ENCODE measurements at places on chromosomes 7 and 10.
A peak's percentile ranks its signal among the peaks of the same experiment; 100 is the strongest.

DNA sequence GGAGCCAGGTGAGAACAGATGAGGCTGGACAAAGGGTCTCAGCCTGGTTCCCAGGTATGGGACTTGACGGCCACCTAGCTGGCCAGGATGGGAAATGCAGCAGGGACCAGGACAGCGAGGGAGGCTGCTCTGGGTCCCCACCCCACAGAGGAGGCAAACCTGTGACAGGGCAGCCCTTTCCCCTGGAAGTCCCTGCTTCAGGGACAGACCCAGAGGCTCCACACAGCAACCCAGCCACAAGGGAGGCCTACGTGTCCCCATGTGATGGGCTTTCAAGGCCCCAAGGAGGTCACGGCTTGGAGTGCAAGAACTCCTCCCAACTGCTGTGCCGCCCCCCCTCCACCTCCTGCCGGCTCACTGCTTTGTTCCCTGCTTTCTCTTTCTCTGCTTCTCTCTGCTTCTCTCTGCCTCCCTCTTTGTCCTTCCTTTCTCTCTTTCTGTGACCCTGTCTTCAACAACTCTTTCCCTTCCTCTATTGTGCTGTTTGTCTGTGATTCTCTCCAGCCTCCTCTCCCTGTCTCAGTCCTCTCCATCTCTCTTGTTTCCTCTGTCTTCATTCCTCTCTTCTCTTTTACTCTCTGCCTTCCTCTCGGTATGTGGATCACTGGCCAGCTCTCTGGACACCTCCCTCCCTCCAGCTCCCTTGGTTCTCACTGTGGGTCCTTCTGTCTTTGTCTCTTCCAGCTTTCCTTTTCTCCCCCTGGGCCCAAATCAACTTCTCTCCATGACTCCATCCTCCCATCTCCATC is 9.6 kb upstream of the EIF5AL1 start:
- no peak for DNase-seq

DNA sequence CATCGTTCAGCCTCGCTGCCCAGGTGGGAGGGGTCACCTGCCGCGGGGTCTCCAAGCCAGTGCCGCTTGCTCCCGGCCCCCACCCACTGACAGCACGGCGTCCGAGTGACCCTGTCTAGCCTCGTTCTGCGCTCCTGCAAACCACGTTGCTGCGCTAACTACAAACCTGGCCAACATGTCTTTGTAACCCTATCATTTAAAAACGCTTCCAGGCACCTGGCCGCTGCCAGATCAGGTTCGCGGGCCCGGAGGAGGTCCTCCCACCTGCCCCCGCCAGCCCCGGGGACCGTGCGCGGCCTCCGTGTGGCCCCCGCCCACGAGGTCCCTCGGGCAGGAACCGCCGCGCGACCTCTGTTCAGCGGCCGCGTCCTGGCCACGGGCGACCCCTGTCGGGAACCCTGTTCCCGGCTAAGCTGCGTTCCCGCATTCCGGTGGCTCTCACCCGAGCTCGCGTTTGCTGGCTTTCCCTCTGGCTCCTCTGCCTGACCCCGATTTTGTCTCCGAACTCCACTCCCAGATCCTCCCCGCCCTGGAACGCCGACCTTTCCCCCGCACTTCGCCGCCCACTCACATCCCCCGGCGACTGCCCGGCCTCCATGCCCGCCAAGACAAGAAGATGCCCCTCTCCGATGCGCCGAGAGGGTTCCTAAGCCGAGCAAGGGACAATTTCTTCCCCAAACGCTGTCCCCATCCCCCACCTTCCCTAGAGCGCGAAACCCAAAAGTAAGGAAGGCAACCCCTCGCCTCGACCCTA is 2.4 kb downstream of the SFMBT2 start:
- DNase-seq: peak; percentile 38

DNA sequence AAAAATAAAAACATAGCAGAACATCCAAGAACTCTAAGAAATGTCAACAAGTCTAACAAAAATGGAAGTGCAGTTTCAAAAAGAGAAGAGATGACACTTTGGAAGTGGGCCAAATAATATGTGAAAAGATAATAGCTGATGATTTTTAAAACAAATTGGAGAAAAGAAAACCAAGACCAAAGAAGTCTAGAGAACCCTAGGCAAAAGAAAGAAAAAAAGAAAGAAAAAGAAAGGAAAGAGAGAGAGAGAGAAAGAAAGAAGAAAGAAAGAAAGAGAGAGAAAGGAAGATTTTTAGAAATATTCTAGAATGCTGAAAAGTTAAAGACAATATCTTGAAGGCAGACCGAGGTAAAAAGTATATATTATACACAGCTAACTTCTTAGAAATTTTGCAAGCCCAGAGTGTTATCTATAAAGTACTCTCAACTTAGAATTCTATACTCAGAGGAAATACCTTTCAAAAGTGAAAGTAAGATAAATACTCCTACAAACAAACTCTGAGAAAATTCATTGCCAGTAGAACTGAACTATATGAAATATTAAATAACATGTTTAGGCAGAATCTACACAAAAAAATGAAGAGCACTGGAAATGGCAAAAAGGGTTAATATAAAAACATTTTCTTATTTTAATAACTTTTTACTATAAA is 138.7 kb upstream of the SMIM30 start:
- DNase-seq: no peak

DNA sequence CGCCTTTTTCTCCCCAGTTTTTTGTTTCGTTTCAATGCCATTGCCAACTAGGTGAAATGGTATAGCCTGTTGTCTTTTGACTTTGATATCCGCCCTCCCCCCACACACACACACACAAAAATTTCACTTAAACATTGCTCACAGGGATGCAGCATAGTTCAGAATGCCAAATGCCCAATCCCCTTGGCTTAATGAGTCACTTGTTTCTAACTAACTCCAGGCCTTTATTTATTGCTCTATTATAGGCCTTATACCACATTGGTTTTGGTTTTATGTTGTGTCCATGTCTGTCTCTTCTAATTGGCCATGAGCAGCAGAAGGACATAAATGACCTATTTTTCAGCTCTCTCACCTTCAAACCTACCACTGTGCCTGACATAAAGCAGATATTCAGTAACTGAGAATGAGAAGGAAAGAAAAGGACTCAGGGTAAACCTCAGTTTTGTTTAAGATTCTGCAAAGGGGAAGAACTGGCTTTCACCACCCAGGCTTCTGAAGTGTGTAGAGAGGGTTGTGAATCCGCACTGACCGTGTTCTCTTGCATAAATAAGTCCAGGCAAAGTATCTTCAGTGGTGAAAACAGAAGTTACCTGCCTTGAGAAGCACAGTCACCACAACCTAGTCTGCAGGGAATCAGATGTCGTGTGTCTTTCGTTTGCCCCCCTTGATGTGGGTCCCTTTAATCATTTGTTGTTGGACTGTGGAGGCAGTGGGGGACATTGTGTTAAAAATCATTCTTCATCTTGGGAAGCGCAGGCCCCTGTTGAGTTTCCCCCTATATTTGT is 139.8 kb downstream of the CELF2 start:
- no peak for DNase-seq

DNA sequence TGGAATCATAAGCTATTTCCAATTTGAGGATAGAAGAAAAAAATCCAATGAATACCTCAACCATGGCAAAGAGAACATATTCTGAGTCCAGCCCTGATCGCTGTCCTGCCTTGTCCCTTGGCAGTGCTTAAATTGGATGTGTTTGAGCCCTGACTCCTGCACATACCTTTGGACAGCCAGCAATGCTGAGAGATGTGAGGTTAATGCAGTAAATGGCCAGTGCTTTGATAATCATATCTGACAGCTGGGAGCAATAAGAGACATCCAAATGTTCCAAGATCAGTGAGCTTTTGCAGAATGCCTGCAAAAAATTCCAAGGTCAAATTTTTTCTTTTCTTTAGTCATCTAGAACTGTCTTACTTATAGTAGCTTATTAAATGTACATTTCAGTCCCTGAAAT is 80.1 kb upstream of the LRRC17 start:
- no peak for DNase-seq

DNA sequence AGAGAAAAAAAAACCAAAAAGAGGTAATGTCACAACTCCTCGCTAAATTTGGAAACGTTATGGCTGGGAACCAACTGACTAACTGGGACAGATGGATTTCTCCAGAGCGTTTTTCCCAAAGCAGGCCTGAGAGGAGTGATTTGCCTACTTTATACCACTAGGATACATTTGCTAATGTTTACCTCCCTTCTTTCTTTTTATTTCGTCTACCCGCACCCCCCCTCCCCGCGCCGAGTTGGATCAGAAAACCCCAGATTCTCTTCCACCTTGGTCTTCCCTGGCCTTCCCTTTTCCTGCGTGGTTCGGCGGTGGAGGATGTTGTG is 7.2 kb downstream of the CPA2 start:
- no peak for DNase-seq

DNA sequence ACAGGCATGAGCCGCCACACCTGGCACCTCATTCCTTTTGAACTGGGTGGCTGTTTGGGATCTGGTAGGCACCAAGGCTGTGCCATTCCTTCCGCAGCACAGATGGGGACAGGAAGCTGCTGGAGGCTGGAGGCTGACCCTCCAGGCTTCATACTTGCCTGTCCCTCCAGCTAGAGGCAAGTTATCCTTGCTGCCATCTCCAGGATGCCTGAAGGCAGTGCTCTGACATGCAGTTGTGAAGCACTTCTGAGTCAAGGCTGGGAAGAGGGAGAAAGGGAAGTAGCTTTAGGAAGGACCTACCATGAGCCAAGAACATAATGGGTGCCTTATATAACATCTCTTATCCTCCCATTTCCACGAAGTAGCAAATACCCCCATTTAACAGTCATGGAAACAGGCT is 9.5 kb downstream of the MARVELD1 start:
- peak; percentile 41 for DNase-seq

DNA sequence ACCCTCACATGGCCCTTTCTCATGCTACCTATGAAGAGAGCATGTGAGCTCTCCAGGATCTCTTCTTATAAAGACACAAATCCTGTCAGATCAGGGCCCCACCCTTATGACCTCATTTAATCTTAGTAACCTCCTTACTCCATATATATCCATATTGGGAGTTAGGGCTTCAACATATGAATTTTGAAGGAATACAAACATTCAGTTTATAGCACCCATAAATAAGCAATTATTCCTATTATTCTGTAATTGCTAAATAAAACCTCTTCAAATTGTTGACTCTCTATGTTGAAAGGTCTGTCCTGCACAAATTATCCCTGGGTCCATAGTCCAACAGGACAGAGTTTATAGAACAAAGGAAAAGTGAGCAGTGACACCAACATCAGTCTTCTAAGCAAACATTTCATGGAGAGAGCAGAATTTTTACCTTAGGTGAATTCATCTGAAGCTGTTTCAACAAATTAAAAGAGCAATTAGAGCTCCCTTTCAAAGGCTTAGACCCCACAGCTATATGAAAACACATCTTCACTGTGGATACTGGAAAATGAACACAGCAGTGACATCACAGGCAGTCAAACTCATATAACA is 12.2 kb downstream of the DOCK4 start:
- DNase-seq: no peak
